Psoas muscle (tissue), 8 donors: ENCODE measurements at places on chromosomes 5 and 9. TPM values are rescaled to one million over a fixed set of nuclear protein-coding genes. Genes with fewer than 3 reads are reported as not detected.
A peak's percentile ranks its signal among the peaks of the same experiment; 100 is the strongest.

Gene SLC4A9
- not detected for total RNA-seq

Gene LEAP2
- 0.61 TPM for total RNA-seq

Gene PCDHGB6
- 4.1 TPM for total RNA-seq

Gene ANKDD1B
- total RNA-seq, result not detected

Gene ZNF483
- total RNA-seq, result 0.92 TPM

Gene LECT2
- total RNA-seq, result not detected

Gene IFNK
- not detected for total RNA-seq

Gene FAM81B
- total RNA-seq, result not detected

Gene CCDC112
- total RNA-seq, result 2.0 TPM

Gene PCAT7
- total RNA-seq, result 0.62 TPM

DNA sequence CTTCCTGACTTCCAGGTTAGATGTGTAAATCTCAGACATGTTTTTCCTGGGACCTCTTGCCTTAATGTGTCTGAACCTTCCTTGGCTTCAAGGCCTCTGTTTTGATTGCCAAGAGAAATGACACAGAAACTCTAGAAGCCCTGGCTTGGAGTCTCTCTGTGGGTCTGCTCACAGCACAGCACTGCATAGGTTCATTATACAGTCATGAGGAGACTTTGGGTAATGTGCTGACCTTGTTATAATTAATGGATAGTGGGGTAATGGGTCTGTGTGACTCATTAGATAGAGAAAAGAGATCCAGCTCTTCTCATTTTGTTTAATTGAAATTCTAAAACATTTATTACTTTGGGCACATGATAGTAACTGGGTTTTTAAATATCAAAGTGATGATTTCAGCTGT, 175.8 kb upstream of the GLRA1 start:
- no peak for DNase-seq

- DNase-seq, result no peak
Observed at GRCh38 chr9:105455836-105456475, 8.1 kb downstream of the FSD1L start.

GRCh38 chr9:130871395-130872062, 25.1 kb downstream of the QRFP start:
- no peak for DNase-seq

- DNase-seq, result no peak
Observed at GRCh38 chr5:127203818-127204217, 86.8 kb upstream of the MEGF10 start.

DNA sequence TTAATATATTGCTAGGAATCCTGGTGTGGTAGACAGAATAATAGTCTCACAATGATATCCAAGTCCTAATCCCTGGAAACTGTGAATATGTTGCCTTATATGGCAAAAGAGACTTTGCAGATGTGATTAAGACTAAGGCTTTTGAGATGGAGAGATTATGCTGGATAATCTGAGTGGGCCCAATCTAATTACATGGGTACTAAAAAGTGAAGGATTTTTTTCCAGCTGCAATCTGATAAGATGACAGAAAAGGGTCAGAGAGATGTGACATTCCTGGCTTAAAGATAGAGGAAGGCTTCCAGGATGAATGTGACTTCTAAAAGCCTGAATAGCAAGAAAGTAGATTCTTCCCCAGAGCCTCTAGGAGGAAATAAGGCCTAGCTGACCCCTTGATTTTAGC, 80.7 kb upstream of the MPDZ start:
- no peak for DNase-seq

DNA sequence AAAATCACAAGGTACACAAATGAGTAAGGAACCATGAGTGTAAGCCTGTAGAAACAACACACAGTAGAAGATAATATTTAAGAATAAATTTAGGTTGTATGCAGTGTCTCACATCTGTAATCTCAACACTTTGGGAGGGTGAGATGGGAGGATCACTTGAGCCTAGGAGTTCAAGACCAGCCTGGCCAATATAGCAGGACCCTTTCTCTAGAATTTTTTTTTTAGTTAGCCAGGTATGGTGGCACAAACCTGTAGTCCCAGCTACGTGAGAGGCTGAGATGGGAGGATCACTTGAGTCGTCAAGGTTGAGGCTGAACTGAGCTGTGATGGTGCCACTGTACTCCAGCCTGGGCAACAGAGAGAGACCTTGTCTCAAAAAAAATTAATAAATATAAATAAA, 401.2 kb upstream of the RORB start:
- no peak for DNase-seq

- no peak for DNase-seq
Observed at GRCh38 chr5:157266286-157267007, 524 bp downstream of the CYFIP2 start.

DNA sequence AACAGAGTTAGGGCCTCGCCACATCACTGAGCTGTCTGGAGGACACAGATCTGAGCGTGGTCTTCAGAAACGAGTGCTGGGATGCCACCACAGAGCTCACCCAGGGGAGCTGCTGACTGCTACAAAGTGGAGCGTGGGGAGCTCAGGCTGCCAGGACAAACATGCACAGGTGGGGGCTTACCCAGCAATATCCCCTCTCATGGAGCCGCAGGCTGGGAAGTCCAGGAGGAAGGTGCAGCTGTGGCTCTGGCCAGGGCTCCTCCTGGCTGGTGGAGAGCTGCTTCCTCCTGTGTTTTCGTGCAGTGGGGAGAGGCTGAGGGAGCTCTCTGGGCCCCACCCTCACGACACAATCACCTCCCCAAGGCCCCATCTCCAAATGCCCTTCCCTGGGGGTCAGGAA, 368.6 kb upstream of the IRX4 start:
- DNase-seq, result no peak

GRCh38 chr9:101397746-101398067, 711 bp downstream of the MRPL50 start:
- no peak for DNase-seq

DNA sequence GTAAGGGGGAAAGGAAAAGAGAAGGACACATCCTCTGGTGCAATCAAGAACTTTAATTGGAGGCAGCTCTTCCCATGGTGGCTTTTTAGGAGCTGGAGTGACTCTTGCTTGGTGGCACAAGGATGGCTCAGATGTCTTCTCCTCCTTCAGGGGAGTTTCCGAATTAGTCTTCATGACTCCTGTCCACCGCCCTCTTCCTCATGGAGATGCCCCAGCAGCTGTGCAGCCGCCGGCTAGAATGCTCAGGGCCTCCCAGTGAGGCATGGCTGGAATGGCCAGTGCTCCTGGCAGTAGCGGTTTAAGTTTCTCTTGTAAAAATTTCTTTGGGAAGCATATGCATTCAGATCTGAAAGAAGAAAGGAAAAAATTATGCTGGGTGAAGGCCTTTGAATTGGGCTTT, 8.8 kb upstream of the TEX53 start:
- no peak for DNase-seq

- DNase-seq, result no peak
Observed at GRCh38 chr9:136051837-136052471, 43.1 kb downstream of the NACC2 start.

DNA sequence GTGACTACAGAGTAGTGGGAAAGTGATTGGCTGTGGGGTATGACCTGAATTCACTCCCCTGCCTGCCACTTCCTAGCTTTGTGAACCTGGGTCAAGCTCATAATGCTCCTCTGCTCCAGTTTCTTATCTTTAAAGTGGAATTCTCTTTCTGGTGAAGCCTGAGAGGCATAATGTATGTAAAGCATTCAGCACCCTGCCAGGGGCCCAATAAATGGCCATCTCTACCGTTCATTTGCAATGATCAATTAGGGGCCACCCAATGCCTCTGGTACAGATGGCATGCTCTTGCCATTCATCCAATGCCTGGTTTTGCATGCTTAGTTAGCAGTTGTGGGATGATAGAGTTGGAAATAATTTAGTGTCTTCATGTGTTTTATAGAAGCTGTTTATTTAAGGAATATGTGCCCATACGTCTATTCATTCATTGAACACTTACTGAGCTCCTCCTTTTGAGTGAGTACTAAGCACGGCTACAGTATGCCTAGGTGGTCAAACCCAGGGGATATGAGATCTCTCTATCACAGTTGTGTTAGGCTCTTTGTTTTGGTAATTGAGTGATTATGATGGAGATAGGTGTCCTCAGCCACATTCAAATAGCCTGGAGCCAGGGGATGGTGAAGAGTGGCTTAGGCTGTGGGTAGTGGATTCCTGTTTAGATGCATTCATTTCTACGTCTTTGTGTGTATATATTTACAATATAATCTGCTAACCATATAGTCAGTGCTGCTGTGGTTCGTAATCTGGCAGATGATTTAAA, 15.3 kb downstream of the ZNF462 start:
- no peak for DNase-seq

DNA sequence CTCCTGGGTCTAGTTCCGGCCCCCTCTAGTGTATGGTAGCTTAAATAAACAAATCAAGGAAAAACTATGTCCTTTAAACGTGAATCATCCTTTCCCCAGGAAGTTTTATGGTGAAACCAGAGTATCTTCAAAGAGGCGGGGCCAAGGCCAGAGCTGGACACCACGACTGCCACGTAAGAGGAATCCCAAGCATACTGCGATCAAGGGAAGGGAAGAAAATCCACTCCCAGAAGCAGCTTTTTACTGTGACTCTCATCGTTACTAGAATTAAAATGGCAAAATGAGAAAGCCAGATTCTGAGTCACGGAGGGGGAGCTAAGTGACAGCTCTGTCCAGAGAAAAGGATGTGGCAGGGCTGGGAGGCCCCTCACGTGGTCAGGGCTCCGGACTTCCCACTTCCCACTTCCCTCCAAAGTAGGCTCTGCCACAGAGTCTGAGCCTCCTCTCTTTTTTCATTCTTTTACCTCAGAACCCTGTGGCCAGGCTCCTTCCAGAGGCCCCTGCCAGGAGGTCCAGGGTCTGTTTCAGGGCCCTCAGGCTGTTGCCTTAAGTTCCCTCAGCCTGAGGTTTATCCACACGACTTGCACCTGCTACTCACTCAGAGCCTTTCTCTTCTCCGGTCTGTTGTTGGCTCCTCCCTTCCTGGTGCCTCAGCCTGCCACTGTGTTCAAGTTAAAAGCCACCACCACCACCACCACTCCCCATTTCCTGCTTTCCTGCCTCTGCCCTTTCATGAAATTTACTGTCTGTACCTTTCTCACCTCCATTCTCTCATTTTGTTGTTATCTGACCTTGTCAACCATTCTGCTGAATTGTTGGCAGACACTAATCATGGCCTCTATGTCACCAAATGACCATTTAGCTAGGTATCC, 1.4 kb upstream of the GLRX start:
- DNase-seq, result peak; percentile 82

- DNase-seq, result peak; percentile 87
Observed at GRCh38 chr5:61625681-61626621, 293.9 kb downstream of the ZSWIM6 start.

DNA sequence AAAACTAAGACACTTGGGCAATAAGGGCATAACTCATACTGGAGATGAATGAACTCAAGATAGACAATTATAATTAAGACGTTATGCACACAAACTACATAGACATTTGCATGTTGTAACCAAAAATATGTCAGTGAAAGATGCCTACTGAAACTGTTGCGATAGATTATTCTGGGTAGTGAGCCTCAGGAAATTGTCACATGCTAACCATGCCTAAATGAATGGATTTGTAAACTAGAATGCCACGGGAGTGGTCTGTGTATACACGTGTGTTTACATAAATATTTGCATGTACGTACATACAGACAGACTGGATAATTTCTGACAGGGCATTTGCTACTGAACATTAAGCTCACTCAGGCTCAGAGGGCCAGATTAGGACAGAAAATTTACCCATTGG, 1.2 kb downstream of the NIPSNAP3B start:
- DNase-seq, result no peak

DNA sequence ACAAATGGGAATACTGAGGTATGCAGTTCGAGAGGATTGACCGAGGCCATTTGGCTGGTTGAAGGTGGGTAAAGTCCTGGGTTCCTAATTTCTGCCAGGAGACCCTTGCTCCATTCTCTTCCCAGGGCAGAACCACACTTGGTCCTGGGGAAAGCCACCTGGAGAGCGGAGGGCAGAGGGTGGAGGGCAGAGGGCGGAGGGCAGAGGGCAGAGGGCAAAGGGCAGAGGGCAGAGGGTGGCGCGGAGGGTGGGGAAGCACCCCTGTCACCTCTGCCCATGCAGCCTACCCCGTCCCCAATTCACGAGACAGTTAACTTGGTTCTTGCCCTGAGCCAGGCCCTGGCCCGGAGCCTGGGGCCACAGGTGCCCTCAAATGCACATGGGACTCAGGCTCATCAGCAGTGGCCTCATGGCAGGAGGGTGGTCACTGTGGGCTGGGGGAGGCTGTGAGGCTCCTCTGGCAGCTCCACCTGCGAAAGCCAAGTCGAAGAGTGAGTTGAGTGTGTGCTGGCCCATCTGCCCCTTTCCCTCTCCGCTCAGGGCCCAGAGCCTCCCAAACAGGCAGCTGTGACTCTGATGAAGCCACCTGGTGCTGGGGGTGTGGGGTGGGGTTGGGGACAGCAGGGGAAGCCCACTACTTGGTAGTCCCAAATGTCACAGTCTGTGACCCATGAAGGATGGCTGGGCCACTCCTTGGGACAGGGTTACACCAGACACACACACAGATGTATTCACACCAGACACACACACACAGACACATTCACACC, 28.0 kb upstream of the FCN1 start:
- peak; percentile 39 for DNase-seq

GRCh38 chr5:57447658-57448057, 35.0 kb downstream of the ACTBL2 start:
- no peak for DNase-seq

GRCh38 chr5:142246258-142246657, 78.6 kb downstream of the SPRY4 start:
- DNase-seq, result no peak
